ENCODE measurements at places on chromosomes 13 and 19. TPM values are rescaled to one million over a fixed set of nuclear protein-coding genes. Genes with fewer than 3 reads are reported as not detected.

Gene ARHGAP45
- total RNA-seq: 5.6 TPM

Gene NECTIN2
- total RNA-seq: 68.1 TPM

Gene LYPD3
- 0.21 TPM for total RNA-seq

Gene PTH2
- total RNA-seq: not detected

Gene ATG4D
- 21.2 TPM for total RNA-seq

Gene C19orf47
- total RNA-seq: 32.9 TPM

Gene KLK10
- 0.31 TPM for total RNA-seq

Gene WDR62
- 26.8 TPM for total RNA-seq

Gene GPR12
- not detected for total RNA-seq

Gene ZNF844
- total RNA-seq: not detected

Gene KASH5
- not detected for total RNA-seq

Gene LGALS16
- not detected for total RNA-seq

Gene ZNF681
- total RNA-seq: not detected

Data from A549 treated with dexamethasone at 1 μM for 4 hours (cell line).